Mucosa of gallbladder (tissue), 1 donor: ENCODE measurements at places on chromosomes 2 and 18. TPM values are rescaled to one million over a fixed set of nuclear protein-coding genes. Genes with fewer than 3 reads are reported as not detected.

- peak; percentile 88 for DNase-seq
These were observed 167.4 kb upstream of the RAB6C start for GRCh38 chr2:129812071-129812470.

Gene INPP5D
- 30.4 TPM for total RNA-seq

DNA sequence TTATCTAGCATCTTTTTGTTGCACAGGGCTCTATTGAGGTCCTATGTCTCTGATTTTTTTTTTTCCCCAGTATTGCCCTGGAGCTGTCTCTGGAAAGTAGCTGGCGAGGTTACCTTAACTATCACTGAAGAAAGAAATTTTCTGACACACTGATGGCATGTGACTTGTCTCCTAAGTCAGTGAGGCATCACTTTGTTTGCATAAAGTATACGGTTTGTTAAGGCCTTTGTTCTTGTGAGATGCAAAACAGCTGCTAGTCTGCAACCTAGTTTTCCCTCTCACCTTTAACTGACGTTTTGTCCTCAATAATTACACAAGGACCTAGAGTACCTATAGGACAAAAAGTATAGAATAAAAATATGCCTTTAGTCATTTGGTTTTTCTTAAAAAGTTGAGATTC is 41.8 kb downstream of the UBXN4 start:
- DNase-seq: no peak

- DNase-seq: no peak
These were observed 11.6 kb upstream of the COX7A2L start for GRCh38 chr2:42372474-42373200.

DNA sequence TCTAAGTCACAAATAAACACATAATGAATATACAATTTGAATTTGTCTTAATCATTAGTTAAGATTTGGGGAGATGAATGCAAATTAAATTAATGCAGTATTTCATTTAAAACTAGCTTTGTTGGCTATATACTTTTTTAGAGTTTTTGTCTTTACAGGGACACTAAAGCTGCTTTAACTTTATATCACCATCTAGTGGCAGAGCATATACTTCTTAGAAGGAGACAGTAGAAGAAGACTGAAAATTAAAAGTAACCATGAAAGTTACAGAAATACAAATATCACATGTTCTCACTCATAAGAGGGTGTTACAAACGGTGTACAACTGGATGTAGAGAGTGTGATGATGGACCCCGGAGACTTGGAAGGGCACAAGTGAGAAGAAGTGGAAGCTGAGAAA is 268.3 kb upstream of the NETO1 start:
- DNase-seq: no peak

Gene ANKRD29
- total RNA-seq: 3.1 TPM

- no peak for DNase-seq
These were observed 37.4 kb downstream of the TMEM87B start for GRCh38 chr2:112092286-112093041.

Gene OR6B2
- total RNA-seq: not detected

Gene B3GNT7
- 281 TPM for total RNA-seq

- no peak for DNase-seq
These were observed 88.9 kb upstream of the CYP1B1 start for GRCh38 chr2:38164881-38165280.

- no peak for DNase-seq
These were observed 239.1 kb downstream of the KCNS3 start for GRCh38 chr2:18117592-18117991.

Gene ST6GAL2
- 28.3 TPM for total RNA-seq

DNA sequence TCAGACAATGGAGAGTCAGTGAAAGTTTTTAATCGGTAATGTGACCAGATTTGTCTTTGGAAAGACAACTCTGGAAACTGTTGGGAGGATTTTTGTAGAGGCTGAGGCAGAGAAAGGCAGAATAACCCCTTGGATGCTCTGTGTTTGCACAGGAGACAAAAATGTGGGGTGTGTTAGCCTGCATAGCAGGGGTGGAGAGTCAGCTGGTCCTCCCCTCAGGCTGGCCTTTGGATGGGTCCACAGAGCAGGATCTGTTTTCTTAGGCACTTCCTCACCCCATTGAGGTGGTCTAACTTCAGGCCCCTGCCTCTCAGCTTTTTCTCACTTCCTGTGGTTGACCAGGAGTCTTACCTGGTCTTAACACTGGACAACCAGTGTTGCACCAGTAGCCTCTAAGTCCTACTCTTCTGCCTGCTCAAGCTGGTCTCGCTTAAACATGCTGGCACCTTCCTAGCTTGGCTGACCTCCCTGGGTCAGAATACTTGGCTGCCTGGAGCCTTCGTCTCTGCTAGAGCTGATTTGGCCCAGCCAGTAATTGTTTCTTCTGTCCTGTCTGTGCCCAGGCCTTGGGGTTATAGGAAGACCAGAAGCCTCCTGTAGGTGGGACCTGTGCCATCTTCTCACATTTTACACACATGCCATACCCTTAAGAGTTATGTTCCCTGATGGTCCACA is 259.8 kb upstream of the RASGRP3 start:
- peak; percentile 75 for DNase-seq

Gene HAAO
- total RNA-seq: 20.9 TPM

DNA sequence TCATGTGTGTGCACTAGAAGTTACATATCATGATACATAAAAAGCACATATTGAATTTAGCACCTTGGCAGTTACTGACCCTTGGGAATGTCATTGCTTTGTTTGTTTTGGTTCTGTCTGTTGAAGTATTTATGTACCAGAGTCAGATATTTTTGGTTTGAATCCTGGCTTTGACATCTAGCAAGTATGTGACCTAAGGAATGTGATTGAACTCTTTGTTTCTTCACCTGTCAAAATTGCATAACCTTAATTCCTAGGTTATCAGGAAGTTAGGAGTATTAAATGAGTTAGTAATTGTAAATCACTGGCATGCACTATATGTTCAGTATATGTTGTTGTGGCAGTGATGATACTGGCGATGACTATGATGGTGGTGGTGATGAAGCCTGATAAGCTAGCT is 1003.5 kb upstream of the NRXN1 start:
- no peak for DNase-seq

DNA sequence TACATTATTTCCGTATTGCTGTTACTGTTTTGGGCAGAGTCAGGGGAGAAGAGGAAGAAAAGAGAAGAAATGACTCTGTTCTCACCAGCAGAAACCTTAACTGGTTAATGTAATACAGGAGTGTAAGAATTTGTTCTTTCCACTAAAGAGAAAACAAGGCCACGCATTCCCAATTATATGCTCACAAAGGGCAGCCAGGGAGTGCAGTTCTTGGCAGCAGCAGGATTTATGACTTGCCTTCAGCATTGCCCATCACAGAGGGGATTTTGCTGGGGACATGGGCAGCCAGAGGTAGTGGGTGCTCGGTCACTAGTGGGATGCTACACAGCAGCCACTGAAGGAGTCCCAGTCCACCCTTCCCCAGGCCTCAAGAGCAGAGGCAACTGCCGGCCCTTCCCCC is 18.4 kb downstream of the MREG start:
- DNase-seq: no peak

Gene TMEM150A
- total RNA-seq: 31.9 TPM

DNA sequence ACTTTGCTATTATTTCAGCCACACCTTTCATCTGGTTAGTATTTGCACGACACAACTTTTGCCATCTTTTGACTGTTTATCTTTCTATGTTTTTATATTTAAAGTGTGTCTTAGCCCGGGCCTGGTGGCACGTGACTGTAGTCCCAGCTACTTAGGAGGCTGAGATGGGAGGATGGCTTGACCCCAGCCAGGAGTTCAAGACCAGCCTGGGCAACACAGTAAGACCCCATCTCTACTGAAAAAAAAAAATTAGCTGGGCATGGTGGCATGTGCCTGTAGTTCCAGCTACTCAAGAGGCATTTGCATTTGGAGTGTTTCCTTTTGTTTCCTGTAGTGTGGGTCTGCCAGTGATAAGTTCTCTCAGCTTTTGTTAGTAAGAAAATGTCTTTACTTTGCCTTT is 88.7 kb upstream of the GLI2 start:
- no peak for DNase-seq

- DNase-seq: peak; percentile 71
These were observed 13.8 kb upstream of the PLA2R1 start for GRCh38 chr2:160076241-160076640.
